ENCODE measurements at places on chromosomes 5 and 9.

DNA sequence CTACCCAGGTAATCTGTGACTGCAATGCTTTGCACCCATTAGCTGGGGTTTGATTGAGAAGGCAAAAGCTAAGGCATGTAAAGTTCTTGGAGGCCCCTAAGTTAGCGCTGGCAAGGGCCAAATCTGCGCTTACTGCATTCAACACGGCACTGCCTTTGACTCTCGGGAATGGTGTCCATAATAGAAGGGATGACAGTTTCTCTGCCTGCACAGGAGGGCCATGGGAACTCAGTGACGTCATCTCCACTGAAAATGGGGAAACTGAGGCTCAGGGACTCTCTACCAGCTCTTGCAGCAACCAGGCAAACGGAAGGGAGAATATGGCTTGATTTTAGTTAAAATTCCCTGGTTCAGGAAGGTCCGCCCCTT is 487 bp downstream of the SPATA24 start:
- no peak for DNase-seq

- DNase-seq, result peak; percentile 62
Measured at GRCh38 chr9:13967438-13967837, 346.5 kb downstream of the NFIB start.

DNA sequence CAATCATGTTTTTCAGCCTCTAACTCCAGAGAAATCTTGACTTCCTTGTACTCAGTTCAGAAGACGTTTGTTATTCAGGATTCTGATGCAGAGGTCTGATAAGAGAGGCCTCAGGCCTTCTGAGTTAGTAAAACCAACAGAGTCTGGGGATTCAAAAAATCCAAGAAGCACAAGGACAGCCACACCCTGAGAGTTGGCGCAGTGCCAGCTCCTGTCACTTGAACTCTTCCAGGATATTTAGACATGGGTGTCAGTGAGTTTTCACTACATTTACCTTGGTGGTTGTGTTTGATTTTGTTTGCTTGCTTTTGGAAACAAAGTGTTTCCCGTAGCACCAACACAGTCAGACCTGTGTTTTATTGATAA is 41.6 kb upstream of the PDE8B start:
- no peak for DNase-seq

DNA sequence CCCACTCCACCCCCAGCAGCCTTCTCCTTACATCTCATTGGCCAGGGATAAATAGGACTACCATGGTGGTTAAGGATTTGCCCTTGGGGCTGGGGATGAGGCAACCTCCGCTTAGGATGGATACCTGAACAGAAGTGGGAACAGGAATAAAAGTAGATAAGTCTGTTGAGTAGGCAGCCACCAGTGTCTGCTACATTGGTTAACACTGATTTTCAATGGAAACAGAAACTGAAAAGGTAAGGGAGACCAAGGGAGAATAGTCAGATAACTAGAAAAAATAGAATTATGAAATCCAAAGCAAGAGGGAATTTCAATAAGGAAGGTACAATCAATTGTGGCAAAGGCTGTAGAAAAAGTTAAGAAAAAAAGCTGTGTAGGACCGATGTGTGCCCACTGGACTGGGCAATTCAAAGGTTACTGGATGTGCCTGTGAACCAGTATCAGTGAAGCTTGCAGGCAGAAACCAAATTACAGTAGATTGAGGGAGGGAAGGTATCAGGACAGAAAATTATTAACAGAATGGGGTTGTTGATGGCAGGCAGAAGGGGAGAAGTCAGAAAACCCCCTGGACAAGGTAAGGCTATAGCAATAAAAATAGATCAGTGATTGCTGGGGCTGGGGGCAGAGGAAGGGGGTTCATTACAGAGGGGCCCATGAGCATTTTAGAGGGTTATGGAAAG is 48.7 kb downstream of the DNAJC21 start:
- no peak for DNase-seq

DNA sequence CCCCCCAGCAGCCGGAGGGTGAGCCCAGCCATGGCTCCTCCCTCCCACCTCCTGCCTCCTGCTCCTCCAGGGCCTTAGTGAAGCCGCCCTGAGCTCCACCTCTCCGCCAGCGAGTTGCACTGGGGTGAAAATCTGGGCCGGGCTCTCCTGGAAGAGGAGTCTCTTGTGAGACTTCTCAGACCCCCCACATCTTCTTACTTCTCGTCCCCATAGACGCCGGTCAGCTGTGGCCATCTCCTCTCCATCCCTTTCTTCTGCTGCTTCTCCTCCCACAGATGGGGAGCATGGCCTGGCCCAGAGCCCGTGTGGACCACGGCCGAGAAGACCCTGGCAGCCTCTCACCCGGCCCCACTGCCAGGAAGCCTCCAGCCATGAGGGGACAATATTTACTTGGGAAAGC is 17.3 kb downstream of the OLFM1 start:
- no peak for DNase-seq

GRCh38 chr9:133711428-133712220 is 26.5 kb downstream of the SARDH start:
- DNase-seq, result no peak

DNA sequence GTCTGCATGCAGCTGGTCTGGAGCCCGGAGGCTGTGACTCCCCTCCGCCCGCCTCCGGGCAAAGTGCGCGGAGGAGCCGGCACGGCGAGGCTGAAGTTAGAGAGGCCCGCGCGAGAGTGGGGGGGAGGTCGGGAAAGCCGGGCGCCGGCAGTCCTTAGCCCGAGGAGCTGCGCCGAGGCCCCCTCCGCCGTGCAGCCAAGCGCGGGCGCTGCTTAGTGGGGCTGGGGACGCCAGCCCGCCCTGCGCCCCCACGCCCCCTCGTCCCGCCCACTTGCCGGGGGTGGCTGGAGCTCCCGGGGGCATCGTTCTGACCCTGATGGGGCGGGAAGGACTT is 403 bp downstream of the NINJ1 start:
- DNase-seq, result no peak

GRCh38 chr5:68054638-68055037 is 160.9 kb upstream of the PIK3R1 start:
- no peak for DNase-seq

DNA sequence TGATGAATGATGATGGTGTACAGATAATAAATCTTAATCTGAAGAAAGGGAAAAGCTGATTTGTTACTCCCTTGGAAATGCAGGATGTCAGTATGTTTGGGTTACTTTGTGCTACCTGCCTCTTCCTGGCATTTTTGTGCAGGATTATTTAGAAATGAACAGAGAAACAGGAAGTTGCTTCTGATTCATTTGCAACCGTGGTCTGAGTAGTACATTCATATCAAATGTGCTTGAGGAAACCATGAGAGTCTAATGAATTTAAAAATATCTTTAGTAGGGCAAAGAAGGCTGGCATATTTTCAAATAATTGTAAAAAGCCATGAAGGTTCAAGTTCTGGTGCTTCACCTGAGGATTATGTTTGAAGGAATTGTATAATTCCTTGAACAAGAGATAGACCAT is 391.6 kb downstream of the TMEM161B start:
- no peak for DNase-seq

DNA sequence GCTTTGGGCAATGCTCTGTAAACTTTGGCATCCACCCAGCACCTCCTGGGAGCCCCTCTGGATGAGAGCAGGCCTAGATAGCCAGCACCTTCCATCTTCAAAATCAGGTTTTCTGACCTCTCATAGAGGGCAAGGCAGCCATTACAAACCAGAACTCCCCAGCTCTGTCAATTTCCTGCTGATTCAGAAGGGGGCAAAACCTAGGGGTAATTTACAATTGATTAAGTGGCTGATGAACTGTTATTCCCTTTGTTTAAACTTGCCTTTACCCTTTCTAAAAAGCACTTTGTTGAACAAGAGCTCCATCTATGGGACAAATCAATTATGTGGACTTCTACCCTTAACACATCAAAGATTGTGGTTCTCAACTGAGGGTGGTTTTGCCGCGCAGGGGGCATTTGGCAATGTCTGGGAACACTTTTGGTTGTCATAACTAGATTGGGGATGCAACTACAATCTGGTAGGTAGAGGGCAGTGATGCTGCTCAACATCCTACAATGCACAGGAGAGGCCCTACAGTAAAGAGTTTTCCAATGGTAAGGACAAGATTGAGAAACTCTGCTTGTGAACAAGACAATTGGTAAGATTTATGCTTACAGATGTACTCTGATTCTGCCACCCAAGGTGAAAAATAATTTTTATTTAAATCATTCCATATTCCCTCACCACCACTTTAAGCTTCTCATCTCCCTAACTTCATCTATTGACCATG is 184.1 kb downstream of the MARCHF11 start:
- peak; percentile 53 for DNase-seq

GRCh38 chr5:72523960-72524582 is 16.9 kb upstream of the ZNF366 start:
- DNase-seq, result peak; percentile 62

- no peak for DNase-seq
Measured at GRCh38 chr5:137214446-137215189, 284.5 kb downstream of the SPOCK1 start.

GRCh38 chr5:176447591-176447977 is 601 bp upstream of the FAF2 start:
- no peak for DNase-seq

- DNase-seq, result no peak
Measured at GRCh38 chr9:105141146-105141975, 103.1 kb upstream of the SLC44A1 start.

DNA sequence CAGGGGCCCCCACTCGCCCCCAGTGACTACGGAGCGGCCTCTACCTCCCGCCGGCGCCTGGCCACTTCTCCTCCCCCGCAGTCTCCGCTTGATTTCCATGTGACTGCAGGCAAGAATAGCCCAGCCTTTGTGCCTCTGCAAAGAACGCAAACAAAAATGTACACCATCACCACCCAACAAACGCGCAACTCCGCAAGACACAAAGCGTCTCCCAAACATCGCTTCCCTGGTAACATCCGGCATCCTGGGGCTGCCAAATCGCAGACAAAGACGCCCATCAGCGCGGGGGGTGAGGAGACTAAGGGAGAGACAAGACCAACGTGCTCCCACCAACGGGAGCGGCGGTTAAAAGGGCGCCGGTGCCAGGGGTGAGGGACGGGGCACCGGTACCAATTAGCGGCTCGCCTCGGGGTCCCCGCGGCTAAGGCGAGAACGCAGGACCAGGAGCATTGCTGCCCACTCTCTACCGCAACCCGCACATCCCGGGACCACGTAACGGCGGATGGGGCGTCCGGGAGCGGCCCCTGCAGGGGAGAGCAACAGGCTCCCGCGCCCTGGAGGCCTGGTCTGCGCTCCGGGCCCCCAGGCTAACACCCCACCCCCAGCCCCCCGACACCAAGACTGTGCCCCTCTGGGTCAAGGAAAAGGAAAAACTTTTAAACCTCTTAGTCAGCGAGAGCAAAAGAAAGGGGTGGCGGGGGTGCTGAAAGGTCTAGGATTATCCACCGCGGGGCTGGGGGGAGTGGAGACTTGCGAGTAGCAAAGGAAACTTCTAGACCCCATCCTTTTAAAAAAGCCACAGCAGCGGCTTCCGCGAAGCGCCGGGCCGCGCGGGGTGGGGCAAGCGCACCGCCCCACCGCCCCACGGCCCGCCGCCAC is 885 bp downstream of the MPDZ start:
- DNase-seq, result no peak

- DNase-seq, result no peak
Measured at GRCh38 chr9:130987738-130988399, 21.1 kb upstream of the LAMC3 start.

DNA sequence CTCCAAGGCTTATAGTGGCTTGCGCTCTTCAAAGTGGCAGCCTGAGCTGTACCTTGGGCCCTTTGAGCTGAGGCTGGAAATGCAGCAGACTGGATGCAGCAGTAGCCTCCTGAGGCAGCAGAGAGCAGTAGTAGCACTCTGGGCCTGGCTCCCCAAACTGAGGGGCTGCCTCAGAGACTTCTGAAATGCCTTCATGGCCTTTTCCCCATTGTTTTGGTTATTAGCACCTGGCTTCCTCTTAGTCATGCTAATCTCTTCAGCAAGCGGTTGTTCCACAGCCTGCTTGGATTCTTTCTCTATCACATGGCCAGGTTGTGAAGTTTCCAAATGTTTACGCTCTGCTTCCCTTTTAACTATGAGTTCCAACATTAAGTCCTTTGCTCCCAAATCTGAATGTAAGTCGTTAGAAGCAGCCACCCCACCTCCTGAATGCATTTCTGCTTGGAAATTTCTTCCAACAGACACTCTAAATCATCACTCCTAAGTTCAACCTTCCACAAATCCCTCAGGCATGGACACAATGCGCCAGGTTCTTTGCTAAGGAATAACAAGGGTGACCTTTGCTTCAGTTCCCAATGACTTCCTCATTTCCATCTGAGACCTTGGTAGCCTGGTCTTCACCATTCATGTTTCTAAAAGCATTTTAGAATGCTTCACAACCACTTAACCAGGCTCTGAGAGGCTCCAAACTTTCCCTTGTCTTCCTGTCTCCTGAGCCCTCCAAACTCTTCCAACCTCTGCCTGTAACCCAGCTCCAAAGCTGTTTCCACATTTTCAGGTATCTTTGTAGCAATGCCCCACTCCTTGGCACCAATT is 145.8 kb downstream of the ZDHHC21 start:
- no peak for DNase-seq

DNA sequence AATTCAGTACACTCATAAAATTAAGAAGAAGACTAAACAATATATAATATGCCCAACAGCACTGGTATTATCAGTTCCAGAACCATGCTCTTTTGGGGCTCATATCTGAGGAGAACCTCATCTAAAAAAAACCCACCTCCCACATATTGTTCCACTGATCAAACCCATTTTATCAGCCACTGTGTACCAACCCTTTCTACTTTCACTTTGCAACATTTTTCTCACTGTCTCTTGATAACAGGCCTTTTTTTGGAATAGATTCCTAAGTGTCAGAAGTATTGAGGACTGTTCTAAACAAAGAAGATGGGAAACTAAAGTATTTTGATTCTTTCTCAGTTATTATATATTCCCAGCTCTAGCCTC is 173.2 kb downstream of the GABRB2 start:
- DNase-seq, result no peak

- no peak for DNase-seq
Measured at GRCh38 chr5:119255571-119256356, 100.1 kb upstream of the TNFAIP8 start.

DNA sequence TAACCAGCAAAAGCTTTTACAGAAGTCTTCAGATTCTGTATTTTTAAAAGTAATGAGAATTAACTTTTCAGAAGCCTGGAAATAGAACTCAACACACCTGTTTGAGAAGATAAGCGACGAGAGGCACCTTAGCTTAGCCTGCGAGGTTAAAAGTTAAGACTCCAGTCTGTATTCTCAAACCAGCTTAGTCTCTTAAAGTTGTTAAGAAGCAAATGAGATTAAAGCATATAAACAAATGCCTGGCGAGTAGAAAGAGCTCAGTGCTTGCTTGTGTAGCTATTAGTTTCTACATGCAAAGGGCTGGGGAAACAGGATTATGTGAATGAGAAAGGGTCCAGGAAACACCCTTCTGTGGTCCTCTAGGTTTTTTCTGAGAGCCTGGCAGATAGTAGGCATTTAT is 51.7 kb downstream of the MTAP start:
- no peak for DNase-seq

Data from Jurkat, Clone E6-1 (cell line).